ENCODE measurements at places on chromosomes 7 and 10.

- DNase-seq, result no peak
These were observed 44.1 kb downstream of the MTURN start for GRCh38 chr7:30178748-30179436.

GRCh38 chr10:10727812-10728211, 289.9 kb upstream of the CELF2 start:
- DNase-seq, result no peak

DNA sequence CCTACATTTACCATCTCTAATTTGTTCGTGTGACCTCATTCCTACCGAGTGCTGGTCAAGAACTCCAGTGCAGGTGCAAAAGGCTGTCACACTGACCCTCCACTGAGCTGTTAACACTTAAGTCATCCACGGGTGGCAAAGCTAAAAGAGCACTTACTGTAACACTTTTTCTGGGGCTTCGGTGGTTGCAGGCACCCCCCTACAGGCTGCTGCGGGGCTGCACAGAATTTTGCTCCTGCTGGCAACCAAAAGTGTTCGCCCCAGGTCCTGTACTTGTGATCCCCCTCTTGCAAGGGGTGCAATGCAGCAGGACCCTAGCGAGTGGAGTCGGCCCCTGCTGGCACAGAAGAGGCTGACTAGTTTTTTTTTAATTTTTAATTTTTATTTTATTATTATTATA, 298.9 kb upstream of the CNTNAP2 start:
- DNase-seq, result no peak

DNA sequence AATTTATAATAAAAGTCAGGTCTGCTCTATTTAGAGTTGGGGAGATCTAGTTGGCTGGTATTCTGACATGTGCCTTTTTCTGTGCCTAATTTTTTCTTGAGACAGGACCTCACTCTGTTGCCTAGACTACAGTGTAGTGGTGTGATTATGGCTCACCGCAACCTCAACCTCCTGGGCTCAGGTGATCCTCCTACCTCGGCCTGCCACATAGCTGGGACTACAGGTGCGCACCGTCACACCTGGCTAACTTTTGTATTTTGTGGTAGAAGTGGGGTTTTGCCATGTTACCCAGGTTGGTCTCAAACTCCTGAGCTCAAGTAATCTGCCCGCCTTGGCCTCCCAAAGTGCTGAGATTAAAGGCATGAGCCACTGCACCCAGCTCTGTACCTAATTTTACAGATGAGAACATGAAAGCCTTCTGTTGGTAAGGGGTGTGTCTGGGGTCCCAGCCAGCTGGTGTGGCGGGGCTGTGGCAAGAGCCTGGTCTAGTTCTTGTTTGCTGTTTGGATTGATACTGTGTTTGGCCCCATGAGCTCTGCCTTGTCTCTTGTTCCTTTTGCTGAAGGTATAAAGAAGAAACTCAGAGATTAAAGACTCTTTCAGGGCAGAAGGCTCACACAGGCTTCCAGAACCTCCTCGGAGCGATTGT, 31.4 kb downstream of the POR start:
- DNase-seq, result no peak

DNA sequence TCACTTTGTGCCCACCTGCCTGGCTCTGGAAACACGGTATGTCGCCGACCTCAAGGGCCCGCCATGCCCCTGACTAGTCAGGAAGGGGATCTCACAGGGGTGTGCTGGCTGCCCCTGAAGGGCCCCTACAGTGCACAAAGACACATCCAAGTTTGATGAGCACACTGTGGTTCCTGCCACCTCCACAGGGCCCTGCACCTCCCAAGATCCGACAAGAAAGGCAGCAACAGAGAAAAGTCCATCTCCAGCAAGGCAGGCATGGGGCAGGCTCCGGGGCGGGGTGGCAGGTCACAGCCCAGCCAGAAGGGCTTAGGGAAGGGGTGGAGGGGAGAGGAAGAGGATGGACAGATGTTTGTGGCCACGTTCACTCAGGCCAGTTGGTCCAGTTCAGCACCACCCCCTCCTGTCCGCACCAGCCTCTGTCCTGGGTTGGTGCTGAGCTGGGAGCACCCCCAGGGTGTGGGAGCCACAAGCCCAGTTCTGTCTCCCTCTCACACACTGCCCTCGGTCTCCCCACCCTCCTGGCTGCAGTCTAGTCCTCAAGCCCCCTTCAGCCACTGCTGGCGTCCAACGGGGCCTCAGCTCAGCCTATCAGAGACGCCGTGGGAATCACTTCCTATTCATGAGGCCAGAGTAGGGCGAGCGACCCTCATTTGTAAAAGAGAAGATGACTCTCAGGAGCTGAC, 11.5 kb downstream of the DRGX start:
- no peak for DNase-seq

- no peak for DNase-seq
These were observed 679.3 kb upstream of the IGFBP3 start for GRCh38 chr7:46600340-46600739.

DNA sequence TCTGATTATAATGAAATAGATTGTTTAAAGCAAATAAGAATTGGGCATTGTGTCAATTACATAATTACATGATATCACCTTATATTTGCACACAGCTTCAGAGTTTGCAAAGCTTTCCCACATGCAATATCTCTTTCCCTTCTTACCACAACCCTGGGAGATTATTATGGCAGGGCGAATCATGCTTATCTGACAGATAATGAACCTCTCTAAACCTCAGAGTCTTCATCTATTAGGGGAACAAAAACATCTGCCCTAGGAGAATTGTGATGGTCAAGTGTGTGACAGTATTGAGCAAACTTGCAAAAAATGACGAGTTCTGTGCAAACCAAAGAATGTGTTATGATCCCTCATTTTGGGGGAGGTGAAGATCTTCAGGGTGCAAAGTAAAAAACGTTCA, 90.0 kb downstream of the MYOF start:
- no peak for DNase-seq

DNA sequence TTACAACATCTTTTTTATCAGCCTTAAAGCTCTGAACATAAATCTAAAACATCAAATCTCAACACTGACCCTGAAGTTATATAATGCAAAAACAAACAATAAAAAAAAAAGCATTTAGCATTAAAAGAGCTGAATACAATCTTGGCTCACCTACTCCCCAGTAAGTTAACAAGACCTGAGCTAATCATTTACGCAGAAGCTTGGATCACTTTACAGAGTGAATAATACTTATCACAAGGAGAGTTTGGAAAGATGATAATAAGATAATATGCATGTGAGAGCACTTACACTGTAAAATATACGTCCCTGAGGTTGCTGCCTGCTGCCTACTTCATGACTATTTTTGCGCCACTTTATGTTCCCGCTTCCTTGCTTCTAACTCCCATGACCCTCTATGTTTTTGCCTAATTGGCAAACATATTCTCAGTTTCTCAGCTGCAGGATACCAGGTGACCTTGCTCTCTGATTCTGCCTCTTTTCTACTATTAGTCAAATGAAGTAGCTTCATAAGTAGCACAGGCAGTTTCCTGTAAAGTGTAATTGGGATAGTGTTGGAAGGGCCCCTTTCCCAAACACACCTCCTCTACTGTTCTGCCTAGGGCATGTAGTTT, 333.6 kb downstream of the LRRTM3 start:
- DNase-seq, result no peak

DNA sequence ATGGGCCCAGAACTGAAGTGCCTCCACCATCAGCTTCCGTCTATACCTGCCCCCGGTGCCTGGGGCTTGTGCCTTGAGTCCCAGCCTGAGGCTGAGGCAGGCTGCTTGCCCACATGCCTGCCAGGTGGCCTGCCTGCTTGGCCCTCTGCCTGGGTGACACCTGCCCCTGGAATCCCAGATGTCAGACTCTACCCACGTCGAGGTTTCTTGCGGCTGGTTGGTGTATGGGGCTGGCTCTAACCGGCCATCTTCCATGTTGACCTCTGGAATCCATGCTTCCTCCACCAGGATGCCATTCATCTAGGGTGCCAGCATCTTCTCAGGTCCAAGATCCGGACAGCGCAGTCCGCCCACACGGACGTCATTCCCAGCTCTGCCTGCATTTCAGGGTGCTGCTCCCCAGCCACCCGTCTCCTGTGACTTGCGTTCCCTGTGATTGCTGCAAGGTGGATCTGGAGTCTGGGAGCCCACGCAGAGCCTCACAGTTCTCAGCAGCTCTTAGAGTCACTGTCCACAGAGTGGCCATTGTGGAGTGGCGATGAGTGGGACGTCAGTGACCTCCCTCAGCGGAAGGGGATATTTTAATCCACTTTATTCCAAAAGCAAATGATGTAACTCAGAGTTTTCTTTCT, 298.1 kb downstream of the TCERG1L start:
- no peak for DNase-seq

GRCh38 chr7:74134117-74134620, 40.0 kb upstream of the EIF4H start:
- DNase-seq, result no peak

DNA sequence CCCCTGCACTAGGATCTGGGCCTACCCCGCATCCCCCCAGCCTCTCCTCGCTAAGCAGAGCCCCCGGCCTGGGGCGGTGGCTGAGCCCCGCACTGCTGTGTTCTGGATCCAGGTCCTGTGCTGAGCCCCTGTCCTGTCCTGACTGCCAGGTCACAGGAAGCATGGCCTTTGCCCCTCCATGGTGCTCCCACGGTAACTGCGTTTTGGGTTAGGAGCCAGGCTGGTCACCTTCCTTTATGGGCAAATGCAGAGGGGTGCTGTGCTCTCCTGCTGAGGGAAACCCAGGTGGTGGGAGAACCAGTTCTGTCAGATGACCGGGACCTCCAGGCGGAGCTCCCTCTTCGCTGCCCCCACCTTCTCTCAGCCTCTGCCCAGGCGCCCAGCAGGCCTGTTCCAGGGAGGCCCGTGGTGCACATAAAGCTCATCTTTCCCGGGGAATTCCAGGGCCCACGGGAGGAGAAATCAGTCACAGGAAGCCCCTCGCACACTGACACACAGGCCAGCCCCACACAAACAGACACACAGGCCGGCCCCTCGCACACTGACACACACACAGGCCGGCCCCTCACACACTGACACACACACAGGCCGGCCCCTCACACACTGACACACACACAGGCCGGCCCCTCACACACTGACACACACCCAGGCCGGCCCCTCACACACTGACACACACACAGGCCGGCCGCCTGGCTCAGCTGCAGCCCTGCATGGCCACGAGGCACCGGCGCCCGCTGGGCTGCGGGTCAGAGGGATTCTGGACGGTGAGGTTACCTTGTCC, 75.6 kb downstream of the CFAP46 start:
- DNase-seq, result no peak

- no peak for DNase-seq
These were observed 36.6 kb upstream of the ZMIZ2 start for GRCh38 chr7:44712012-44712411.

GRCh38 chr10:114172776-114173602, 1.0 kb downstream of the CCDC186 start:
- DNase-seq, result peak; percentile 34

DNA sequence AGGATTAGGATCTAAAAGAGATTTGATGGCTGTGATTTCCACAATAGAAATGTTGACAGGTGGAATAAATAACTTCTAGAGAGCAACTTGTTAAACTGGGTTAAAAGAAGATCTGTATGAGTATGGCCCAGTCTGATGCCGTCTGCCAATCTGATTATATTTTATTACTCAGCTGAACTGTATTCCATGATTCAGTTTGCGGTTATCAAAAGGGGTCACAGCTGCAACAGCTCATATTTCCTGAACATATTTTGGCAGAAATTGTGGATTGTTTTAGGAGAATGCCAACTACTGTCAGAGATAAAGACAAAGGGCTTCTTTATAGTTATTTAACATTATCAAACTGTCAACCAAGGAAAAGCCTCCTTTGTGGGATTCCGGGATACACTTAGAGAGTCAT, 244.8 kb upstream of the MINDY3 start:
- no peak for DNase-seq

- DNase-seq, result no peak
These were observed 764.9 kb upstream of the MBL2 start for GRCh38 chr10:53537508-53537907.

- DNase-seq, result no peak
These were observed 57.4 kb downstream of the SKIDA1 start for GRCh38 chr10:21468086-21468485.

DNA sequence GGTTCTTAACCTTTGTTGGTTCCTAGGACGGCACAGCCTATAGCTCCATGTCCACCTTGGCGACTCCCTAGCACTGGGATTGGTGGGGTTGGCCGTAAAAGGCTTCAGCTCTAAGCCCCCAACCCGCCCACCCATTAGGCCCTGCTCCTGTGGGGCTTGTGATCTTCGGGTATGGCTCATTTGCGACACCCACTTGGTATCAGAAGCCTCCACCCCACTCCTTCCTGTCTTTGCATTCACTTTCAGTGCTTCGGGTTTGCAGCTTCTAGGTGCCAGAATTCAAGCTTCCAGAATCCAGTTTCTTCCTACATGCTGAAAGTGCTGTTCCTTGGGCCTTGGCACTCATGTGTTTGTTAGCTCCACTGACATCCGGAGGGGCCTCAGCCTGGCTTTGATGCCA, 39.5 kb downstream of the HABP2 start:
- DNase-seq, result no peak

DNA sequence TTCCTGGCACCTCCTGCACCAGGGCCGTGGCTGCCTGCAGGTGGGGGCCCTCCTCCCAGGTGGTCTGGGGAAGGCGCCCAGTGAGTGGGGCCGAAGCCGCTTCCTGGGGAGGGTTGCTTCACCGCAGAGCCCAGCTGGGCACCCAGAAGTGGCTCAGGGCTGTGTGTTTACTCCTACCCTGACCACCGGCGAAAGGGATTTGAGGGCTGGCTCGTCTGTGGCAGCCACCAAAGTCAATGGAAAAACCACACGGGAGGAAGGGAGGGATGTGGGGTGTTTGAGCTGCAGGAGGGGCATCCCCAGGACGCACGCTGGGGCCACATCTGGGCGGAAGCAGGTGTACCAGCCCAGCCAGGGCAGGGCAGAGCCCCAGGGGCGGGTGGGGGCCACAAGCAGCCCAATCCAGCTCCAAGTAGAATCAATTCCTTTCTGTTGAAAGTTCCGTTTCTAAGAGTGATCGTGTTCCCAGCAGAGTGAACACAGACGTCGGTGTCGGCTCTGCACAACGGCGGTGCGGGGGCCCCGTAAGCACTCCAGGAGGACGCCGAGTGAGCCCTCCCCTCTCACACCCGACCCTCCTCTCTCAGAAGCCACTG, 69.9 kb downstream of the FOXL3 start:
- DNase-seq, result no peak

GRCh38 chr10:36092116-36092515, 450.0 kb upstream of the FZD8 start:
- DNase-seq, result no peak

DNA sequence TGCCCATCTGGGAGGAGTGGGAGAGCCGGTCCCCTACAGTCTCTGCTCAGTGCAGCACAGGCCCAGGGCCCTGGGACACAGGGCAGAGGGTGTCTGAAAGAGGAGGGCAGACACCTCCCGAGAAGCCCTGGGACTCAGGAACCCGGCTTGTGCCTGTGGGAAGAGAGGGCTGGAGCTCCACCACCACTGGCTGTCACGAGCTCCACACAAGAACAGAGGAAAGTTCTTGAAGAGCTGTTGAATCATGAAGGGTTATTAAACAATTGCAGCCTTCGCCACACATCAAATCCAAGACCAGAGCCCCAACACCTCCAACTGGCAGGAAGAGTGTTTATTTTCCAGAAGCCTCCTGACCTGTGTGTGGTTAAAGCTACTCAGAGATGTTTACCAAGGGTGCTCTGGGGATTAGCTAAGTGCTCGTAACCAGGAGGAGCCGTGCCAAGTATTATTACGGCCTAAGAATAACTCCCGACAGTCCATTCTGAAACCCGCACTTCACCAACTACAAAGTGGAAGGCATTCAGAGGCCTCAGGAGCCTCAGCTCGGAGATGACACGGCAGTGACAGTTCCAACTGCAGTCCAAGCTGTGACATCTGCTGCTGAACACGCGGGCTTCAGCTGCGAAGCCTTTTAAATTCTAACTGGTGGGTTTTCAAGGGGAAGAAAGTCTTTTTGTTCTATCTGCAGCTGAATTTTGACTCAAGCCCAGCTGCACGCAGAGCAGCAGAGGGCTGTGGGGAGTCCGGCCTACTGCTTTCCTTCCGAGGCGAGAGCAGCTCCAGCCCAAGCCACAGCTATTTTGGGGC, 75.1 kb downstream of the MAD1L1 start:
- DNase-seq, result peak; percentile 81

Measured in thymus (tissue), 14 donors.